ENCODE measurements at places on chromosomes 4 and X. TPM values are rescaled to one million over a fixed set of nuclear protein-coding genes. Genes with fewer than 3 reads are reported as not detected.

PIR gene
- 27.5 TPM for total RNA-seq

ZMAT1 gene
- 0.69 TPM for total RNA-seq

MBNL3 gene
- total RNA-seq = 4.6 TPM

TCEAL2 gene
- not detected for total RNA-seq

UNC5C gene
- total RNA-seq = not detected

TIGD4 gene
- 0.42 TPM for total RNA-seq

NAT8L gene
- total RNA-seq = 9.2 TPM

PHOX2B gene
- not detected for total RNA-seq

XKRX gene
- 0.47 TPM for total RNA-seq

GRCh38 chrX:45956191-45956870 is 588.9 kb downstream of the ZNF674 start:
- no peak for DNase-seq
- no peaks in the 10 kb centered on the region for H3K36me3 ChIP-seq
- no peak overlapping the region for H3K27ac ChIP-seq
- no peak overlapping the region for H3K4me3 ChIP-seq
- no peaks in the 10 kb centered on the region for H3K27me3 ChIP-seq
- no peaks in the 10 kb centered on the region for H3K4me1 ChIP-seq

DNA sequence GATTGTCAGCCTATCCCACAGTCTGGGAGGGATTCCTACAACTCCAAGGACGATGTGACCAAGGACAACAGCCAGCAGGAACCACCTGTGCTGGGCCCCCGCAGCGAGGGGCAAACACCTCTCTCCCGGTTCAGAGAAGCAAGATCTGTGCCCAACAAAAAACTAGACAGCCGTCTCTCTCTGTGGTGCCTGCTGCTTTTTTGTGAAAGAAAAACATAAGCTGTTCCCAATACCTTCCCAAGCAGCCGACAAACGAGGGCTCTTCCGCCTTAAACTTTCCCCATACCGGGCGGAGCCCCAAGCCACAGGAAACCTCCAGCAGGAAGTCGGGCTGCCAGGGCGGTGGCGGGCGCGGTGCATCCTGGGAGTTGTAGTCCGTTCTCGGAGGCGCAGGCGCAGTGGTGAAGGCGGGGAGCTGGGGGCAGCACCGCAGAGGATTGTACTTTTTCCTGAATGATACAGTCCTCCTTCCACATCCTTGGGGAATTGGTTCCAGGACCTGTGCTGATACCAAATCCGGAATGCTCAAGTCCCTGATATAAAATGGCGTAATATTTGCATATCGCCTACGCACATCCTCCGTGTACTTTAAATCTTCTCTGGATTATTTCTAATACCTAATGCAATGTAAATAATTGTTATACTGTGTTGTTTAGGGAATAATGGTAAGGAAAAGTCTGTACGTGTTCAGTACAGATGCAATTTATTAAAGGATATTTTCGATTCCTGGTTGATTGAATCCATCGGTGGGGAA is 63.1 kb upstream of the IRF2 start:
- no peaks in the 10 kb centered on the region for H3K4me1 ChIP-seq
- peak overlapping the region; percentile 61 for H3K27ac ChIP-seq
- H3K27me3 ChIP-seq = no peaks in the 10 kb centered on the region
- H3K36me3 ChIP-seq = no peaks in the 10 kb centered on the region
- peak overlapping the region; percentile 74 for H3K4me3 ChIP-seq
- peak; percentile 73 for DNase-seq

DNA sequence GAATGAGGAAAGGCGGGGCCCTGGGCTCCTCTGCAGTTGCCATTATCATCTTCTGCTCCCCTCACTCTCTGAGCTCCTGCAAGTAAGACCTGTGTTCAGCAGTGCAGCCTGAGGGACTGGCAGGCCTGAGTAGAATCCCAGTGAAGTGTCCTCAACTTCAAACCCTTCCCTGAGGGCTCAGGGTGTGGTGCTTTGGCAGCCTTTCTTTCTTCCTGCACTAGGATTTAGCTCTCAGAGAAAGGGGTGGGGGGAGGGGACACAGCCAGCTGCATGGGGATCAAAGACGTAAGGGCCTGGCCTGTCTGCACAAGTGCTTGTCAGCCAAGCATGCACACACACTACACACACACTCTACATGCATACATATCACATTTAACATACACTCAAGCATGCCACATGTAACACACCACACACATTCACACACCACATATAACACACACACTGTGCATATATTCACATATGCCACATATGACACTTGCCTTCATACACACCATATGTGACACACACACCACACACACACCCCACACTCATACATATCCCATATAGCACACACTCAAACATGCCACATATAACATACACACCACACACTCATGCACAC is 223.4 kb upstream of the RPL34 start:
- H3K36me3 ChIP-seq = no peaks in the 10 kb centered on the region
- no peaks in the 10 kb centered on the region for H3K4me1 ChIP-seq
- no peak overlapping the region for H3K4me3 ChIP-seq
- no peak for DNase-seq
- H3K27me3 ChIP-seq = peaks cover 20% of the 10 kb centered on the region
- no peak overlapping the region for H3K27ac ChIP-seq

- no peak overlapping the region for H3K4me3 ChIP-seq
- no peaks in the 10 kb centered on the region for H3K27me3 ChIP-seq
- no peak overlapping the region for H3K27ac ChIP-seq
Observed at GRCh38 chr4:92399032-92399431, 95.3 kb downstream of the GRID2 start.

DNA sequence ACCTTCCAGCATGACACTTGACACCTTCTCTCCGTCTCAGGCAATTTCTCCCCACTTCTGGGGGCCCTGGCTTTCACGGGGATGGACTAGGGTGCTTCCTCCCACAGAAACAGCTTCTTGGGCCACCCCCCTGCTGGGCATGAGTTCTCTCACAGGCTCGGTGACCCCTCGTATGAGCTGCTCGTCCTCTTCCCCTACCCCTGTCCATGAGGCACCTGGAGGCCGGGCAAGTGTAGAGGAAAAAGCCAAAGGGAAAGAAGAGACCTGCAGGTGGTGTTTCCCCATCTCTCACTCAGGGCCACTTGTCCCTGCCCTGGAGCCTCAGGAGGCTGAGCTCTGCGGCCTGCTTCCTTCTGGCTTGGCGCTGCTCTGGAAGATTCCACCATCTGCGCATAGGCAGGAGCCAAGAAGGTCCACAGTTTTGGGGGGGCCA is 1.9 kb upstream of the RGS12 start:
- H3K36me3 ChIP-seq = no peaks in the 10 kb centered on the region
- H3K4me1 ChIP-seq = peaks cover 14% of the 10 kb centered on the region
- 0 out of 2 replicates have a peak overlapping the region, but pooled peaks have one; percentile 82 for H3K27ac ChIP-seq
- no peak overlapping the region for H3K4me3 ChIP-seq
- DNase-seq = no peak

DNA sequence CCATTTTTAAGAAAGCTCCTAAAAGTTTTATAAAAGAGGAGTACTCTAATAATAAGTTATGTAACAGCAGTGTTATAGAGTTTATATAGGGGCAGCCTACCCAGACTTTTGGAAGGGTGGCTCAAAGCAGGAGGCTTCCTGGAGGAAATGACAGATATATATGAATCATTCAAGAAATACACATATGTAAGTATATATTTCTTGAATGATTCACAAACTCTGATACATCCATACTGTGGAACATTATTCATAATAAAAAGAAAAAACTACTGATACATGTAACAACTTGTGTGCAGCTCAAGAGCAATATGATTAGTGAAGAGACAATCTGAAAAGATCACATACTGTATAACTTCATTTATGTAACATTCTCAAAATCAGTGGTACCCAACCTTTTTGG is 166.2 kb downstream of the WDFY3 start:
- H3K4me1 ChIP-seq = no peaks in the 10 kb centered on the region
- H3K4me3 ChIP-seq = no peak overlapping the region
- no peaks in the 10 kb centered on the region for H3K27me3 ChIP-seq
- DNase-seq = no peak
- H3K27ac ChIP-seq = no peak overlapping the region

GRCh38 chr4:306551-306961 is 1.3 kb upstream of the ZNF732 start:
- H3K27me3 ChIP-seq = no peaks in the 10 kb centered on the region
- no peak for DNase-seq
- no peak overlapping the region for H3K4me3 ChIP-seq
- H3K36me3 ChIP-seq = no peaks in the 10 kb centered on the region
- H3K4me1 ChIP-seq = no peaks in the 10 kb centered on the region
- H3K27ac ChIP-seq = no peak overlapping the region

DNA sequence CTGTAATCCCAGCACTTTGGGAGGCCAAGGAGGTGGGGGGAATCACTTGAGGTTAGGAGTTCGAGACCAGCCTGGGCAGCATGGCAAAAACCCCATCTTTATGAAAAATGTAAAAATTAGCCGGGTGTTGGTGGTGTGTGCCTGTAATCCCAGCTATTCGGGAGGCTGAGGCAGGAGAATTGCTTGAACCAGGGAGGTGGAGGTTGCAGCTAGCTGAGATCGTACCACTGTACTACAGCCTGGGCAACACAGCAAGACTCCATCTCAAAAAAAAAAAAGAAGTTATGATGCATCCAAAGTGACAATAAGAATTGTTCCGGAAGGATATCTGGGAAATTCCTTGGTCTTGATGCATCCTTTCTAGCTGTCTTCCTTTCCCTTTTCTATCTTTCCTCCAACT is 7.3 kb downstream of the NOCT start:
- H3K27ac ChIP-seq = no peak overlapping the region
- peaks cover 4% of the 10 kb centered on the region for H3K4me1 ChIP-seq
- no peak for DNase-seq
- H3K4me3 ChIP-seq = no peak overlapping the region
- peaks cover 5% of the 10 kb centered on the region for H3K36me3 ChIP-seq

- H3K4me1 ChIP-seq = peaks cover 19% of the 10 kb centered on the region
- H3K4me3 ChIP-seq = no peak overlapping the region
- no peak overlapping the region for H3K27ac ChIP-seq
- peak; percentile 59 for DNase-seq
- no peaks in the 10 kb centered on the region for H3K36me3 ChIP-seq
Observed at GRCh38 chrX:152635941-152636340, 1.8 kb upstream of the GABRQ start.

GRCh38 chr4:30720021-30720660 is at the start of gene PCDH7:
Gene PCDH7 (plus strand): TSS chr4:30720369. CDS start chr4:30721423, 1,054 bp downstream.
- H3K27ac ChIP-seq = peak within 1 kb of the TSS; percentile 86
- DNase-seq = no peak
- no peaks in the 10 kb centered on the region for H3K27me3 ChIP-seq

- H3K36me3 ChIP-seq = no peaks in the 10 kb centered on the region
- H3K27ac ChIP-seq = no peak overlapping the region
- H3K4me3 ChIP-seq = no peak overlapping the region
- no peaks in the 10 kb centered on the region for H3K27me3 ChIP-seq
- no peak for DNase-seq
Observed at GRCh38 chr4:129046055-129046959, 47.0 kb downstream of the SCLT1 start.

GRCh38 chr4:5881340-5881739 is 11.5 kb downstream of the CRMP1 start:
- no peak overlapping the region for H3K4me3 ChIP-seq
- H3K4me1 ChIP-seq = no peaks in the 10 kb centered on the region
- peaks cover 47% of the 10 kb centered on the region for H3K27me3 ChIP-seq
- no peaks in the 10 kb centered on the region for H3K36me3 ChIP-seq
- DNase-seq = no peak
- H3K27ac ChIP-seq = no peak overlapping the region

GRCh38 chrX:97494756-97495372 is 611.2 kb downstream of the RPA4 start:
- H3K36me3 ChIP-seq = no peaks in the 10 kb centered on the region
- no peak for DNase-seq
- H3K4me3 ChIP-seq = no peak overlapping the region
- H3K27me3 ChIP-seq = no peaks in the 10 kb centered on the region
- H3K4me1 ChIP-seq = no peaks in the 10 kb centered on the region

DNA sequence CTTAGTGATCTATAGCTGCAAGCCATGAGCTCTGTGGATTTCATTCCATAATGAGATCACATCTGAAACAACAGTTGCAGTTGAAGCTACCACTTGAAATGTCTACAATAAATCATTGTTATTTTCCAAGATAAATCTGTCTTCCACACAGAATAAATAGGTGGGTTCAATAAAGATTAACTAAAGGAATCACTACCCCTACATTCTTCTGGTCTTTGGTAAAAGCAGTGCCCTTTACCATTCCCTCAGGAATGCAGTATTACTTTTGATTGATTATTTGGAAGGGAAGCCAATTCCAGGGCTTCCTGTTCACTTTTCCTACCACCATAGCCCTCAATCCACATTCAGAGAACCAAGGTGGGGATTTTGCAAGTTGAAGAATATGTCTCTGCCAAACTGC is 38.9 kb upstream of the MAP9 start:
- no peak overlapping the region for H3K4me3 ChIP-seq
- no peaks in the 10 kb centered on the region for H3K27me3 ChIP-seq
- no peak overlapping the region for H3K27ac ChIP-seq
- H3K4me1 ChIP-seq = no peaks in the 10 kb centered on the region

DNA sequence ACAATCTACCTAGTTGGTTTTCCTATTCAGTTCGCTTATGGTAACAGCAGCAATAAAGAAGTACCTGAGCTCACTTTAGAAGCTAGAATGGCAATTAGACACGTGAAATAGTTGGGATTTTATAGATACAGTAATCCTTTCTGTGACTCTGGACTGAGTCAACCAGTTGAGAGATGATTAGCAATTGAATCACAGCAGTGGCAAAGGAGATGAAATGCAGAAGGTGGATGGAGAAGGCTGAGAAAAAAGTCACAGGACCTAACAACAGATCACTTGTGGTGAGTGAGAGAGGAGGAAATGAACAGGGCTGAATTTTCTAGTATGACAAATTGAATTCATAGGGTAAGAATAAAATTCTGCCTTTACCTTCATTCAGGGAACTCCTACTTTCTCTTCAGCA is 197.1 kb upstream of the MAGEB18 start:
- H3K36me3 ChIP-seq = no peaks in the 10 kb centered on the region
- DNase-seq = no peak
- no peaks in the 10 kb centered on the region for H3K27me3 ChIP-seq
- no peaks in the 10 kb centered on the region for H3K4me1 ChIP-seq
- no peak overlapping the region for H3K27ac ChIP-seq

GRCh38 chrX:22922961-22923360 is 76.8 kb upstream of the DDX53 start:
- H3K36me3 ChIP-seq = no peaks in the 10 kb centered on the region
- H3K4me3 ChIP-seq = no peak overlapping the region
- H3K4me1 ChIP-seq = no peaks in the 10 kb centered on the region

- no peaks in the 10 kb centered on the region for H3K36me3 ChIP-seq
- no peak for DNase-seq
- H3K27me3 ChIP-seq = no peaks in the 10 kb centered on the region
- H3K27ac ChIP-seq = no peak overlapping the region
- H3K4me3 ChIP-seq = no peak overlapping the region
Observed at GRCh38 chrX:95791876-95792275, 892.8 kb upstream of the DIAPH2 start.

GRCh38 chrX:67953658-67954057 is 409.8 kb downstream of the AR start:
- DNase-seq = no peak
- H3K27me3 ChIP-seq = no peaks in the 10 kb centered on the region
- no peak overlapping the region for H3K4me3 ChIP-seq
- no peaks in the 10 kb centered on the region for H3K4me1 ChIP-seq

DNA sequence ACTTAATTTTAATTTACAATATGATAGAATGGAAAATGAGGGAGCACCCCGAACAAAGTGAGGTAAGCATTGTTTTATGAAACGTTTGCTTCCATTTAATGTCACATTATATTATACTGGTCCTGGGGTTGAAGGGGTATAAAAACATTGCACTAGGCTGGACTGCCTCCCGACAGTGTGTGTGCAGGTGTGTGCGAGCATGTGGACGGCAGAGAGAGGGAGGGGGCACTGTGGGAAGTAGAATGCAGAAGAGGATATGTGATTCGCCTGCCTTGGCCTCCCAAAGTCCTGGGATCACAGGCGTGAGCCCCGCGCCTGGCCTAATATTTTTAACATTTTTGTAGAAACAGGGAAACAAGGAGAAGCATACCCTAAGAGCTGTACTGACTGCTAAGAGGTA is 36.0 kb downstream of the IRF2 start:
- no peaks in the 10 kb centered on the region for H3K4me1 ChIP-seq
- H3K4me3 ChIP-seq = no peak overlapping the region
- no peak overlapping the region for H3K27ac ChIP-seq
- H3K36me3 ChIP-seq = no peaks in the 10 kb centered on the region
- H3K27me3 ChIP-seq = no peaks in the 10 kb centered on the region
